T-helper 17 cell (primary cell): ENCODE measurements at places on chromosomes 1 and 21. TPM values are rescaled to one million over a fixed set of nuclear protein-coding genes. Genes with fewer than 3 reads are reported as not detected.

Gene TMCC2
- total RNA-seq = 0.65 TPM

Gene GNAT2
- not detected for total RNA-seq

Gene SZRD1
- 123 TPM for total RNA-seq

Gene INKA2
- total RNA-seq = 9.0 TPM

Gene HOOK1
- total RNA-seq = 18.0 TPM

Gene LRRC38
- total RNA-seq = not detected

DNA sequence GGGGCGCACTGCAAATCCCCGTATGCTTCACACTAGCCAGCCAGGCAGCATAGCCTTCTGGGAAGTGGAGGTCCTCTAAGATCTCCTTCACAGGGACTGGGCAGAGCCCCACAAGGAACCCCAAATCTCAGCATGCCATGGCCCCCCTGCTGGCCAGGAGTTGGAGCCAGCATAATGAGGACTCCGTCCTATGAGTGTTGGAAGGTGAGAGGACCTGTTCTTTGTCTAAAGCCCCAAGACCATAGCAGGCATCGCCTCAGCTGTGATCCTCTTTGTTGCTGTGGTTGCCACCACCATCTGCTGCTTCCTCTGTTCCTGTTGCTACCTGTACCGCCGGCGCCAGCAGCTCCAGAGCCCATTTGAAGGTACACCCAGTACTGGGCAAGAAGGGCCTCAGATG, 1.5 kb downstream of the SHISA4 start:
- no peak for DNase-seq

DNA sequence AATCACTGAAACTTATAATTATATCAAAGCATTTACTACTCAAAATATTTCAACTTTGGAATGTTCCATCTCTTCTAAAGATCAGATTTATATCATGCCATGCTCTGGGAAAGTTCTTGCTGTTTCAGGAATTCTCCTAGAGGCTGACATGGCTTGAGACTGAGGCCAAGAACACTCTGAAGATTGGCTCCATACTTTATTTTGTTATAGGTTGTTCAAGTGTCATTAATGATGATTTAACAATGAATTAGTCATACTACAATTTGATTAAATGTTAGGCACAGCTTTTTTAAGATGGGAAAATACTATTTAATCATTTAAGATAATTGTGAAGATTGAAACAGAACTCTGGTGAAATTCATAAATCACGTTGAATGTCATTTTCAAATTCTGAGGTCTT, 255.4 kb downstream of the GREM2 start:
- DNase-seq = no peak

- DNase-seq = no peak
These were observed 297.2 kb downstream of the TGFB2 start for GRCh38 chr1:218642033-218642948.

DNA sequence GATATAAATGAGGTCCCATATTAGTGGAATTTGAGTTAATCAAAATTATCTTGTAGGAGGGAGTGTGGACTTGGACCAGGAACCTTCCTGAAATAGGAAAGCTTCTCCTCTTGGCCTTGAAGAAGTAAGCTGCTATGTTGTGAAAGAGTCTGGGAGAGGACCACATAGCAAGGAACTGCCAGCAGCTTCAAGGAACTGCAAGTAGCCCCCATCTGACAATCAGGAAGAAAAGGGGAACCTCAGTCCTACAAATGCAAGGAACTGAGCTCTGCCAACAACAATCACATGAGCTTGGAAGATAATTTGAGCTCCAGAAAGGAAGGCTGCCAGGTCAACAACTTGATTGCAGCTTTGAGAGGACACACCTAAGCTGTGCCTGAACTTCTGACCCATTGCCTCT, 8.2 kb upstream of the PRMT6 start:
- no peak for DNase-seq

- DNase-seq = no peak
These were observed 121.7 kb downstream of the SIPA1L2 start for GRCh38 chr1:232508130-232508701.

DNA sequence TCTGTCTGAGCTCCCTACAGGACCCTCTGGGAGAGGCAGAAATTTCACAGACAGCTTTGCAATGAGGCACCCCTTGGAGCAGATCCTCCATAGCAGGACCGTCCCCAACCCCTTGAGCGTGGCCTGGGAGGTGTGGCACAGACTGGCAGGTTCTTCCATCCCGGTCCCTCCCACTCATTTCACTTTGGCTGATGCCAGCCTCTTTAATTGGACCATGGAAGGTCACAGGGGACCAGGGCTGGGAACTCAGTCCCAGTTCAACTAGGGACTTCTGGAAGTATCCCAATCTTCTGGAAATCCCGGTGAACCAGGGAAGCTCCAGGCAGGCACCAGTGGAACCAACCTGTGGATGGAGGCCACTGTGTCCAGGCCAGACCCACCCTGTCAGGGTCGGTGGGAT, 83.7 kb downstream of the SPSB1 start:
- DNase-seq = no peak

- no peak for DNase-seq
These were observed 86.9 kb upstream of the ZBTB40 start for GRCh38 chr1:22364764-22365163.

- no peak for DNase-seq
These were observed 318 bp downstream of the ALDH4A1 start for GRCh38 chr1:18901952-18902522.

GRCh38 chr21:29360799-29361765, 62.4 kb downstream of the BACH1 start:
- DNase-seq = no peak

DNA sequence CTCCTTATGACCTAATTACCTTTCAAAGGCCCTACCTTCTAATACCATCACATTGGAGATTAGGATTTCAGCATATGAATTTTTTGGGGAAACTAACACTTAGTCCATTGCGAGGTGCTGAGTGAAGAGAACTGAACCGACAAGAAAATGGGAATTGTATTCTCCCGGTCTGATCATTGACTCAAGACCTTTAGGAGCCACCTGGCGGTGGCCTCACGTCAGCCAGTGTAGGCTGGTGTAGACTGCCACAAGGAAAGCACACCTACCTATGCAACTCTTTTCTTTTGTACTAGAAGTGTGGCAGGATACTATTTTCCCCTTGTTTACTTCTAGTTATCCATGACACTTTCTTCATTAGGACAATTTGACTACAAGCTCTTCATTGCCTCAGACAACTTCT, 333.5 kb upstream of the B3GALT2 start:
- no peak for DNase-seq

DNA sequence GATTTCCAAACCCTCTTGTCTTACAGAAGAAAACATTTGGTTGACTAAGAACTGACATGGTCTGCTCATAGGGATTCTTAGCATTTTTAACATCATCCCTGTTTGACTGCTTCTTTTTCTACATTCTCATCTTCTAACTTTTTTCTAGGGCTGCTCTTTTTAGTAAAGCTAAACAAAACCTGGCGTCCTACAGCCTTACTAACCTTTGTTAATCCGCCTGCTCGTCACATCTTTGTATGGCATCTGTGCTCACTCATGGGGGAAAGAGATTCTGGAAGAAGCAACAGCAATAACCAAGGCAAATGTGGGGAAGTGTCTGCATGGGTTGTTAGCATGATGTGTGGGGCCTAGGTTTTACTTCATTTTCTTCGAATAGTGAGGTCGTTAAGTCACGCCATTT, 92.0 kb downstream of the KIF1B start:
- DNase-seq = no peak

DNA sequence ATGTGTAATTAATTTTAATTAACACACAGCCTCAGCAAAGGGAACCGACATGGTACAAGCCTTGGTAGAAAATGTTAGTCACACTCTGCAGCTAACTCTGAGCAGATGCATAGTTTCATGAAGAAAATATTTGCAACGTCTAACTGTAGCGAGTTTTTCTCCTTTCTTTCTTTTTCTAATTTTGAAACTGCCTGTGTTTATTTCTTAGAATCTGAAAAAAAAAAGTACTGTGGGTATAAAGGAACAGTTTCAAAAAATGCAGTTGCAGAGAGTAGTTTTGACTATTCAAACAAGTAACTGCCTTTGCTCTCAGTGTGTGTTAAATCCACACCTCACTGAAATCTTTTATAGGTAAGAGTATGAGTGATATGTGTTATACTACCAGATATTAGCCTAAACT, 149.9 kb upstream of the C1orf105 start:
- no peak for DNase-seq

- no peak for DNase-seq
These were observed 65.2 kb upstream of the RALGPS2 start for GRCh38 chr1:178659789-178660208.

GRCh38 chr1:230316864-230317745, 109.0 kb downstream of the PGBD5 start:
- DNase-seq = no peak

DNA sequence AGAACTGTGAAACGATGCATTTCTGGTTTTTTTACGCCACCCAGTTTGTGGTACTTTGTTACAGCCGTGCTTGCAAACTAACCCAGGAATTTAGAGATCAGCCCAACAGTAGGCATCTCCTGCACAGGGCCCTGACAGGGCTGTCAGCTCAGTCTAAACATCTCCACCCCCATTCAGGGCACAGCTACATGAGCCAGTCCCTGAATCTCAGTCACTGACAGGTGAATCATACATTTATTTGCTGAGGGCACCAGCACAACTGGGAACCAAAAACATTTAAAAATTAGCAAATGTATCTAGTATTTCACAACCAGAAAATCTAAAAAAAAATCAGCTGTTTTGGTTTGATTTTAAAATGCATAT, 30.7 kb downstream of the PRDX6 start:
- no peak for DNase-seq

- DNase-seq = no peak
These were observed 209.7 kb downstream of the SETD4 start for GRCh38 chr21:35850542-35851103.

- DNase-seq = no peak
These were observed 52.1 kb upstream of the ADARB1 start for GRCh38 chr21:45022348-45022675.

- no peak for DNase-seq
These were observed 914 bp upstream of the ADGRB2 start for GRCh38 chr1:31765041-31765467.

DNA sequence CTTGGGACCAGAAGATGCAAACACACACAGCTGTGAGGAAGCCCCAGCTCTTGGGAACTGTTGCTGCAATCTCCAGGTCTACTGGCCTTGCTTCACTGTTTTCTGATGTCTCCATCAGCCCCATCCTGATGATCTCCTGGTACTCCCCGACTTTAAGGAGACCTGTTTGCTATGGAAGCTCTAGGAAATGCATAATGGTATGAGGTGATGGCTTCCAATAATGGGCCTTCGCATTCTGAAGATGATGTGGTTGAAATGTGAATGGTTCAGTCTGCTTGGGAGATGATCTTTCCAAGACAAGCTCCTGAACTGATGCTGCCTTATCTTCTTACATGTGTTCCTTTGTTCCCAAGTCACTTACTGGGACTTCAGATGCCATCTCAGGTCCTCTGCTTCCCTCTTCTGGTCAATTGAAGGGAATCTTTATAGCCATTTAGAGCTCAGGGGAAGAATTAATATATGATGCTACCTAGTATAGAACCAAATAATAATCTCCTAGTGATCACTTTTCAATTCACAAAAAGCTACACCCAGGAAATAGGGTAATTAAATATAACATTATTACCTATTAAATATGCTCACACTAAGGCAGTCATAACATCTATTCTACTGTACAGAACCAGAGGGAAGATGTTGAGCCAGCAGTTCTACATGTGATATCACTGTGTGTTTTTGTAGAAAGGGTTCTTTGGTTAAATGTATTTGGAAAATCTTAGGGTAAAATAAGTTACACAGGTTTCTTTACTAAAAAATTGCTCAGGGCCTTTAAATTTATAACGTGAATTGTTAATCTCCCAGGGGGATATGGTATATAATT, 73.9 kb upstream of the VTCN1 start:
- DNase-seq = no peak

- DNase-seq = no peak
These were observed 19.9 kb upstream of the SLC35F3 start for GRCh38 chr1:233884461-233885151.

GRCh38 chr1:153485863-153486262, 25.4 kb upstream of the S100A7 start:
- DNase-seq = no peak

DNA sequence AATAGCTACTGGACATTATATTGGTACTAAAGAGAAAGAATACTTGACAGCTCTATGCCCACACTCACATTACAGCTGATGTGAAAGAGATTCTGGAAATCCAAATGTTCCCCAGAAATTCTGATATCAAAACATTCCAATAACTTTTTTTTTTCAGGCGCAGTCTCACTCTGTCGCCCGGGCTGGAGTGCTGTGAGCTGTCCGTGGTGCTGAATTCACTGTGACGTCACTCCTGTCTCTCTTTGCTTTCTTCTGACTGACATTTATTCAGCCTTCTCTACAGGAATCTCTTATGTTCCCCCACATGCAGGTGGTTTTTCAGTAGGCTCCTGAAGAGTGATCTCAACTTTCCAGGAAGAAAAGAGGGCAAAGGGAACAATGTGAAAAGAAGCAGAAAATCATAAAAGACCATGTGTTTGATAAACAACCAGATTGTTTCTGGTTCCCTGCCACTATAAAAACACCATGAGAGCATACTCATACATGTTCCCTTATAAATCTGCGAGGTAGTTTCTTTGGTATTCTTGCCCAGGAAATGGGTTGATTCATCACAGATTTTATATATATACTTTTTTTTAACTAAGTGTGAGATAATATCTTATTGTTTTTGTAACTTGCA, 6.2 kb downstream of the S100A7A start:
- DNase-seq = peak; percentile 30

DNA sequence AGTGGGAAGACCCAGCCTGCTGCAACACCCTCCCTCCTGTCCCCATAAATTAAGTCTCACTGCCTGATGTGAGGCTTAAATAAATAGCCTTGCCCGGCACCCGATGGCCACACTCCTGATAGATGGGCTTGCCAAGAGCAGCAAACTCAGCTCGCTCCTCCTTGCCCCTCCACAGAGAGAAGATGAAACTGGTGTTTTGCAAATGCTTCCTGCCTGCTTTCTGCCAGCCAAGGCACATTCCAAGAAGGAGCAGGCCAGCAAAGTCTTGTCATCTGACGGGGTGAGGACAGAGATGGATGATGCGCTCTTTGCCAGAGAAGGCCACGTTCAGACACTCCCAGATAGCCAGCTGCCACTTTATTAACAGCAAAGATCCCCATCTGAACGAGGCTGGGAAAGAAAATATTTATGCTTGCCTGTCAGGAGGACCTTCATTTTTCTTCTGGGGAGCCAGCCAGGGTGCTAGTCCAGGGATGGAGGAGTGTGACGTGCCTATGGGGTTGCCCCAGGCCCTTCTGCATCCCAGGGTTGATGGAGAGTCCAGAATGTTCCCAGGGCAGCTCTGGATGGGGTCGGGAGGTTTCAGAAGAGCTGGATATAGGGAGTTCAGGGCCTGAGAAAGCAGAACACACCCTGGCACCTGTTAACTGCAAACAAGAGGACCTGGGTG, 265.4 kb downstream of the FOXD2 start:
- no peak for DNase-seq

GRCh38 chr1:78079580-78079979, 33.8 kb downstream of the GIPC2 start:
- DNase-seq = no peak

- no peak for DNase-seq
These were observed 119.7 kb upstream of the RGS18 start for GRCh38 chr1:192038567-192038966.

GRCh38 chr1:219264561-219264960, 90.9 kb downstream of the LYPLAL1 start:
- no peak for DNase-seq
